ENCODE measurements at places on chromosomes 7 and 10. TPM values are rescaled to one million over a fixed set of nuclear protein-coding genes. Genes with fewer than 3 reads are reported as not detected.

GHRHR gene
- 0.55 TPM for polyA plus RNA-seq

GRCh38 chr7:37984750-37985390, 64.4 kb downstream of the EPDR1 start:
- peak; percentile 21 for DNase-seq

GRCh38 chr7:103687951-103688350, 241.9 kb upstream of the SLC26A5 start:
- DNase-seq, result no peak

DNA sequence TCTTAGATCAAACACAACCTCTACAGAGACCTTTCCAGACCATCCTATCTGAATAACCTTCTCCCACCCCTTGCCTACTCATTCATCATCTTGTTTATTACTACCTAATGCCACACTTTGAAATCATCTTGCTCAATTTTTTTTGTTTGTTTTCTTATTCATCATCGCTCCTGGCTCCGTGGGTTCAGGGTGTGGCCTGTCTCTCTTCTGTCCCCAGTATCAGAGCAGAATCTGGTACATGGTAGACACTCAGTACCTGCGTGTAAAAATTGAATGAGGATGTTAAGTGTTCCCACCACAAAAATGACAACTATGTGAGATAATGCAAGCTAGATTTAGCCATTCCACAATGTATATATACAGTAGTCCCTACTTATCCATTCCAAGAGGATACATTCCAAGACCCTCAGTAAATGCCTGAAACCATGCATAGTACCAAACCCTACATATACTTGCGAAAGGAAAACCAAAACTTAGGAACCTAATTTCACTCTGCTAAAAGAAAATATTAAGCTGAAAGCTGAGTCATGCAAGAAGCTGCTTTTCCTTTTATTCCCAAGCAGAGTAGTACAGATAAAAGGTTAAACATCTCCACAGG, 72.1 kb upstream of the SEC61G start:
- no peak for DNase-seq

DNA sequence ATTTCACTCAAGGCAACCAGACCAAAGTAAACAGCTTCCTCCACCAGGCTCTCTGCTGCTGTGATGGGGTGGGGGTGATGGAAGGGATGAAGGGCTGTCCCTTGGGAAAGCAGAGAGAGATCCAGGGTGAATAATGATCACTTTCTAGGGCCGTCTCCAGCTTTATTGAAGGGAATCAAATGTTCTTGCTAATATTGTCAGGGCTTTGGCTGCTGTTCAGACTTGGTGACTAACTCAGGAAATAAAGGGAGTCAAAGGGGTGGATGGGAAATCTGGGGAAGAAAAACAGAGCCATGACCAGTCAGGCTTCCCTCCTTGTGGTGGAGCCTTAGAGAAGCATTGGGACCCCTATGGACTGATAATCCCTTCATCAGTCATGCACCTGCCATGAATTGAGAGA, 196.2 kb upstream of the AGK start:
- no peak for DNase-seq

DNA sequence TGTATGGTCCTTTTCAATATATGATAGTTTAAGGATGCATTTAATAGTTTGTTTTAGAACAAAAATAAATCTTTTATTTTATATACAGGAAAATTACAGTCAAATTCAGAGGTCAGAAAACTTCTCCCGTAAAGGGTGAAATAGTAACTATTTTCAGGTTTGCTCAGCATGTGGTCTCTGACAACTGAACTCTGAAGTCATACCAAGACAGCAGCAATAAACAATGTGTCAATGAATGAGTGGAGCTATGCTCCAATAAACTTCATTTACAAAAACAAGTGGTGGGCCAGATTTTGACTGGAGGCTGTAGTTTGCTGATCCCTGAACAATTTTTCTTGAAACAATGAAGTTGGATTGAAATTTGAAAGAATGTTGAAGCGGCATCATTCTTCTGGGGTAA, 123.6 kb downstream of the ZNF248 start:
- DNase-seq, result no peak

GRCh38 chr10:71690094-71690720, 29.4 kb downstream of the C10orf105 start:
- no peak for DNase-seq

GRCh38 chr7:43462836-43463235, 120.1 kb upstream of the STK17A start:
- no peak for DNase-seq

- no peak for DNase-seq
Measured at GRCh38 chr7:2554661-2555111, 638 bp downstream of the BRAT1 start.

- no peak for DNase-seq
Measured at GRCh38 chr10:57919864-57920263, 347.8 kb downstream of the IPMK start.

FRMD4A gene
- polyA plus RNA-seq, result 73.7 TPM

LDB3 gene
- 1.1 TPM for polyA plus RNA-seq

RPEL1 gene
- not detected for polyA plus RNA-seq

DNA sequence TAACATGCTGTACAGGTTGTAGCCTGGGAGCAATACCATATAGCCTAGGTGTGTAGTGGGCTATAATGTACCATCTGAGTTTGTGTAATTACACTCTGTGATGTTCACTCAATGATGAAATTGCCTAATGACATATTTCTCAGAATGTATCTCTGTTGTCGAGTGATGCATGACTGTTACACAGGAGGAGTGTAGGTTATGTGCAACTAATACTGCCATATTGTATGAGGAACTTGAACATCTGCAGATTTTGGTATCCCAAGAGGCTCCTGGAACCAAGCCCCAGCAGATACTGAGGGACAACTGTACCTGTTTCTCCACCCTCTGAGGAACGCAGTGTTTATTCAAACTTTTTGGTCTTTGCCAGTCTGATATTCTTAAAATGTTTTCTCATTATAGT, 38.6 kb downstream of the NACAD start:
- DNase-seq, result no peak

DNA sequence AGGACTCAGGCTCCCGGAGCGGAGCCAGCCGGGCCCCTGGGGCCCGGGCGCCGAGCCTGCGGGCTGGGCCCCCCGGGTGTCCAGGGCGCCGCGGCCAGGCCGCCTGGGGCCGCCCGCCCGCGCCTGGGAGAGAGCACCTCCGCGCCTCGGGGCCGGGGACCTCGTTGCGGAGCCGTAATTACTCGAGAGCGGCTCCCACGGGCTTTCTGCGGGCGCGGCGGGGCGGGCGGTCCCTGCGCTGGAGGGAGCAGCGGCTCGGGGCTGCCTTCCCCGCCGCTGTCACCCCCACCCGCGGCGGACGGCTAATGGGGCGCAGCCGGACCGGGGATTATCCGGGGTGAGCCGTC, 1.5 kb downstream of the GNB2 start:
- DNase-seq, result no peak

FAM237B gene
- 0.64 TPM for polyA plus RNA-seq

DNA sequence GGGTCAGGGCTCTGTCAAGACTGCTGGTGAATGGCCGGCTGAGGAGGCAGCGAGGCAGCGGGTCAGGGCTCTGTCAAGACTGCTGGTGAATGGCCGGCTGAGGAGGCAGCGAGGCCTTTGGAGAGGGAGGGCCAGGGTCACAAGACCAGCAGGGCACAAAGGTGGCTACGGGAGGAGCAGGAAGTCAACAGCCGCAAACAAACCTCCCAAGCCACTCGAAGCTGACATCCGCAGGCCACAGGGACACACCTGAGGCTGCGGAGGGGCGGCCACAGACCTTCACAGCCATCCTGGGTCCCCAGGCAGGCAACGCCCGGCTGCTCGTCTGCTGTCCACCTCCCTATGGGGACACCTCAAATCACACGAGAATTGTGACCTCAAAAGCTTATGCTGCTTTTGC, 8.9 kb upstream of the GPER1 start:
- DNase-seq, result no peak

ACTL6B gene
- polyA plus RNA-seq, result not detected

GRCh38 chr7:36562121-36562520, 162.2 kb downstream of the AOAH start:
- no peak for DNase-seq

GRCh38 chr10:46026106-46026505, 4.3 kb downstream of the NCOA4 start:
- no peak for DNase-seq

INA gene
- polyA plus RNA-seq, result 0.62 TPM

ASZ1 gene
- not detected for polyA plus RNA-seq

MOGAT3 gene
- polyA plus RNA-seq, result 0.92 TPM

NPY gene
- polyA plus RNA-seq, result 0.47 TPM

DNA sequence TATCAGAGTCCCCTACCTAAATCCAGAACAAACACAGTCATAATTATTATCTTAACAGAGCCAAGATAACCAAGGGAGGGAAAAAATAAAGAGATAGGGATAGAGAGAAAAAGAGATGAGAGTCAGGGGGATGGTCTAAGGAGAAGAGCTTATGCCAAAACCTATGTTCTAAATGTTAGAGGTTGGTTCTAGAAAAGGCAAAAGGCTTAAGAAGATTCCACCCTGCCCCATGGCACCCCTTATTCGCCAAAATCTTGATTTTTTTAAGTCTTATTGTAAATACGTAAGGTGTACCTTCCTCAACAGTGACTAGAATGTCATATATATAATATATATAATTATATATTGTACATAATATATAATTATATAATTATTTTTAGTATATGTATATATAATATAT, 29.6 kb upstream of the CTNNA3 start:
- no peak for DNase-seq

ABCB8 gene
- polyA plus RNA-seq, result 32.5 TPM

DNA sequence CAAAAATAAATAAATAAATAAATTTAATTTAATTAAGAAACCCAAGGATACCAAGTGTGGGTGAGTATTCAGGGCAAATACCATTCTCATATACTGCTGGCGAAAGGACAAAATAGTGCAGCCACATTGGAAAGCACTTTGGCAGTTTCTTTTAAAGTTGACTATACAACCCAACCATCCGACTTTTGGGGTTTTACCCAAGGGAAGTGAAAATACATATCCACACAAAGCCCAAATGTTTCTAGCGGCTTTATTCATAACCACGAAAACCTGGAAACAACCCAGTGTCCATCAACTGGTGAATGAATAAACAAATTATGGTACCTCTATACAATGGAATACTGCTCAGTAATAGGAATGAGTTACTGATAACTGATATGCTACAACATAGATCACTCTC, 36.2 kb upstream of the OGDHL start:
- DNase-seq, result no peak

GRCh38 chr10:21095494-21096055, 198.5 kb upstream of the NEBL start:
- DNase-seq, result no peak

GRCh38 chr10:126921974-126922525, 16.8 kb downstream of the DOCK1 start:
- DNase-seq, result no peak

DNA sequence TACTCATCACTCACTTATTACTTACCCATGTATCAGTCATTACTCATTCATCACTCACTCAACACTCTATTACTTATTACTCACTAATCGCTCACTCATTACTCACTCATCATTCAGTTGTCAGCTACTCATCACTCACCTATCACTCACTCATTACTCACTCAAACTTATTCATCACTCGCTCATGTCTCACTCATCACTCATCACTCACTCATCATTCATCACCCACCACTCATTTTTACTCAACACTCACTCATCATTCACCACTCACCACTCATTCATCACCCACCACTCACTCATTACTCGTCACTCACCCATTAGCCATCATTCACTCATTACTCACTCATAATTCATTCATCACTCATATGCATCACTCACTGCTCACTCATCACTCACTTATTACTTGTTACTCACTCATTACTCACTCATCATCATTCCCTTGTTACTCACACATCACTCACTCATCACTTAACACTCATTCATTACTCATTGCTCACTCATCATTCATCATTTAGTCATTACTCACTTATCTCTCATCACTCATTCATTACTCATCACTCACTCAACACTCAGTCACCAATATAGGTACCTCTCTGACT, 237.9 kb downstream of the ADARB2 start:
- no peak for DNase-seq

GPC2 gene
- polyA plus RNA-seq, result 5.9 TPM

- DNase-seq, result no peak
Measured at GRCh38 chr7:113917840-113918239, 969 bp downstream of the PPP1R3A start.

GRCh38 chr10:53088961-53089360, 316.4 kb upstream of the MBL2 start:
- DNase-seq, result no peak

GOLGA7B gene
- polyA plus RNA-seq, result 1.5 TPM

ADCK2 gene
- polyA plus RNA-seq, result 26.0 TPM

IRF5 gene
- 8.9 TPM for polyA plus RNA-seq

- DNase-seq, result no peak
Measured at GRCh38 chr10:28798964-28799363, 121.6 kb downstream of the BAMBI start.

DNA sequence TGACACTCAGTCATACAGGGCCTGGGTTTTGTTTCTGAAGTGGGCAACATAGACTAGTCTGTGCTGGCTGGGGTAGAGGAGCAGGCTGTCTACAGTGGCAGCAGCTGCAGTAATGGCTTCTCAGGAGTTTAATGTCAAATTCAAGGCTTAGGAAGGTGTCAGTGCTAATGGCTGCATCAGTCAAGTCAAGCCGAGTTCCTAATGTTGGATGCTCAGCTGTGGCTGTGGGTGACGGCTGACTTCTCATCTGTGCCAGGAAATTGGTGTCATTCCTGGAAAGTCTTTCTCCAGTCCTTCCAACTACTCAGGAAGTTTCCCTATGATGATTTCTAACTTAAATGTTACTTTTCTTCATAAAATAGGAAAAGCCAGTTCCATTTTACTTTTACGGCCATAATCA, 468.1 kb upstream of the IGFBP3 start:
- no peak for DNase-seq

HTR5A gene
- polyA plus RNA-seq, result not detected

GRCh38 chr7:30906014-30906413, 5.6 kb upstream of the AQP1 start:
- no peak for DNase-seq

PAOX gene
- 10.0 TPM for polyA plus RNA-seq

CABCOCO1 gene
- 2.9 TPM for polyA plus RNA-seq

GRCh38 chr7:140426130-140426529, 22.3 kb downstream of the RAB19 start:
- no peak for DNase-seq

SORBS1 gene
- polyA plus RNA-seq, result 26.1 TPM

- DNase-seq, result no peak
Measured at GRCh38 chr10:33365301-33365700, 30.8 kb upstream of the NRP1 start.

DNA sequence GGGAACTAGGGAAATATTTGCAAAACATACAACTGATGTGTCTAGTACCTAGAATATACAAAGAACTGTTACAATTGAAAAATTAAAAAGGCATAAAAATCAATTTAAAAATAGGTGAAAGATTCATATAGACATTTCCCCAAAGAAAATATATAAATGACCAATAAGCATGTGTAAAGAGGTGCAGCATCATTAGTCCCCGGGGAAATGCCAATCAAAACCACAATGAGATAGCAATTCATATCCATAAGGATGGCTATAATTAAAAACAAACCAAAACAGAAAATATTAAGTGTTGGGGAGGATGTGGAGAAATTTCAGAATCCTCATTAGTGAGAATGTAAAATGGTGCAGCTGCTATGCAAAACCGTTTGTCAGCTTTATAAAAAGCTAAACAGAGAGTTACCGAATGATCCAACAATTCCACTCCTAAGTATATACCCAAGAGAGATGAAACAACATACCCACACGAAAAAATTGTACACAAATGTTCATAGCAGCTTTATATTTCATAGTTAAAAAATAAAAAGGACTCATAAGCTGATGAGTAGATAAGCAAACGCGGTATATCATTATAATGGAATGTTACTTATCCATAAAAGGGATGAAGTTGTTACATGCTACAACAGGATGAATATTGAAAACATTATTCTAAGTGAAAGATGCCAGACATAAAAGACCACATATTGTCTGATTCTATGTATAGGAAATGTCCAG, 210.1 kb upstream of the INHBA start:
- DNase-seq, result no peak

Measured in left renal cortex interstitium (tissue), 4 donors.